ENCODE measurements at places on chromosomes 1 and 21.
A peak's percentile ranks its signal among the peaks of the same experiment; 100 is the strongest.

DNA sequence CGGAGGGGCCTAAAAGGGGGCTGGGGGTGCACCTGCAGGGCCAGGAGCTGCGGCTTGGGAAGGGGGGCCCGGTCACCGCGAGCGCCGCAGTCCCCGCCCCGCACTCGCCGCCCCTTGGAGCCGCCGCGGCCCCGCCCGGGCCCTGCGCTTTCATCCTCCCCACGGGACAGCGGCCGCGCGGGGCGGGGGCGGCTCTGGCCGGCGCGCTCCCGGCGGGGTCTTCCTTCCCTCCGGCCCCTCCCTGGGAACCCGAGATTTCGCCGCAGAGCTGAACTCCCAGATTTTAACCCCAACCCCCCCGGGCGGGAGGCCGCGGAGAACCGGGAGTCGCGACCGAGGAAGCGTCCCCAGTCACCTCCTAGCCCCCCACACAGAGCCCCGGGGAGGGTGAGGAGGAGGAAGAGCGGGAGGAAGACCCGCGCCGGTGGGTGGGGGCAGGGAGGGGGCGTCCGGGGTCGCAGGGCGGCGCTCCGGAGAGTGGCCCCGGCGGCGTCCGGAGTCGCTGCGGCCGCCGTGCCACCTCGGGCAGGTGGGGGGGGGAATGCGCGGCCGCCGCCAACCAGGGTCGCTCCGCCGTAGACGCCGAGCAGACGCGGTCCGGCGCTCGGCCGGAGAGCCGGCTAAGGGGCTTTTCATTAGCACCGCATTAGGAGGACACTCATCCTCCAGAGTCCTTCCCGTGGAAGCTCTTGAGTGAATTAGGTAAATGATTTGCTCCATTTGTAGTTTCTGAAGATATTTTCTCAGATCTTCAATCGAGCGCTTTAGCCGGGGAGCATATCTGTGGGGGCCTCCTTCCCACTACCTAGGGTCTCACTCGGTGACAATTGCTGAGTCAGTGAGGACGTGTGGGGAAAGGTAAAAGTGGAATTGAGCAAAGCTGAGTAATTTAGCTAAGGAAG, 31.6 kb upstream of the NFIA start:
- no peak for DNase-seq

DNA sequence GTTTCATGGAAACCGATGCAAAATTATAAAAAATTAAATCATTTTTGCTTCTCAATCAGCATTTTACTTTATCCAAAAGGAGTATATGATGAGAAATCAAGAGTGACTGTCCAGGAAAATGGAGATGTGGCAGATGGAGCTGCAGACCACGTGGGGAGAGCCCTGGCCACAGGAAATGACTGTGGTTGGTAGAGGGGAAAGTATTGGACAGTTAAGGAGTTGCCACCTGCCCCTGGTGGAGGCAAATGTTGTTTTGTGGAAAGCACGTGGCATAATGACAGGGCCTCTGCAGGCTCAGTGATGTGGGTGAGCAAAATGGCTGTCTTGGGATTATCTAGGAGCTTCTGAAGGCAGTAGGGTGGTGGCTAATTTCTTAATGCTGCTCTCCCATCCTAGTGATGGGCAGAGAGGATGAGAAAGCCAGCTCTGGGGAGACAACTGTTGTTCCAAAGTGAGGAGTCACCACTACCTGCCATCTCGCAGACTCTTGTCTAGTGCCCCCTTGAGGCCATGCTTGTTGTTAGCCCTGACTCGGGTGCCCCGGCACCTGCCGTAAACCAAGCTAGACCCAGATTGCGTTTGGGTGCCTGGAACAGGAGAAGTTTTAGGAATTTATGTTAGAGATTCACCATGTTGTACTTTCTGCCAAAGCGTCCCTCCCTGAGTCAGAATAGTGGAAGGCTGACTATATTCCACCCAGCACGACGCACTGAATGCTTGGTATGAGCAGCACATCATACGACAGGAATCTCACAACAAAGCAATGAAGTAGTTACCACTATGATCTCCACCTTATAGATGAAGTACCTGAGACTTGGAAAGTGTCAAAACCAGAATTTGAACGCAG, 144.0 kb downstream of the ROR1 start:
- DNase-seq: no peak

DNA sequence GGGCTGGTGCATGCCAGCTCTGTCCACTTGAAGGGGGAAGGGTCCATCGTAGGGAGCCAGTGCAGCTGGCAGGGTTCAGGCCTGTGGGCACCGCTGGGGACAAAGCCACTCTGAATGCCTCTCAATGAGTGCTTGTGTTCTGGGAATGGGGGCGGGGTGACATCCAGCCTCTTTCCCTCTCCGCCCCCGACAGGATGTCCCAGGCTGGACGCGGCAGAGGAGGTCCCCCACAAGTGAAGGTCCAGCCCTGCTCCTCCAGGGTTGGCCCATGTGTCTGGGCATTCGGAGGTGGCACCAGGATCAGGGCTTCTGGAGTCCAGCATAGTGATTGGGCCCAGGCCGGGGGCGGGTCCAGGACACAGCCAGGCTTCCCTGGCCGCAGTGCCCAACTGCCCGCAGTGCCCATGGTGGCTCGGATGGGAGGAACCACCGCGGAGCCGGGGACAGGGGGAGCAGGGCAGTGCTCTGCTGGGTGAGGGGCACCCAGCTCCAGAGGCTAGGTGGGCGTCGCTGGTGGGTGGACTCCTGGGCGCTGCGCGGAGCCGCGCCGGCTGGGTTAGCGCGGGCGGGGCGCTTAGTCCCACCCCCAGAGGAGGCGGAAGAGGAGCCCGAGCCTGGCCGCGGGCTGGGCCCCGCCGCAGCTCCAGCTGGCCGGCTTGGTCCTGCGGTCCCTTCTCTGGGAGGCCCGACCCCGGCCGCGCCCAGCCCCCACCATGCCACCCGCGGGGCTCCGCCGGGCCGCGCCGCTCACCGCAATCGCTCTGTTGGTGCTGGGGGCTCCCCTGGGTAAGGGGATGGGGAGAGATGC, at the start of gene SHISA4:
TSS of gene SHISA4 (plus strand) at position 617 of the 808 bp plus-strand sequence. CDS start at position 714, 97 bp downstream.
- DNase-seq: peak; percentile 94

GRCh38 chr1:16111771-16112595, 38.5 kb upstream of the FAM131C start:
- DNase-seq: no peak

- no peak for DNase-seq
Measured at GRCh38 chr1:160416369-160416768, 16.0 kb downstream of the VANGL2 start.

DNA sequence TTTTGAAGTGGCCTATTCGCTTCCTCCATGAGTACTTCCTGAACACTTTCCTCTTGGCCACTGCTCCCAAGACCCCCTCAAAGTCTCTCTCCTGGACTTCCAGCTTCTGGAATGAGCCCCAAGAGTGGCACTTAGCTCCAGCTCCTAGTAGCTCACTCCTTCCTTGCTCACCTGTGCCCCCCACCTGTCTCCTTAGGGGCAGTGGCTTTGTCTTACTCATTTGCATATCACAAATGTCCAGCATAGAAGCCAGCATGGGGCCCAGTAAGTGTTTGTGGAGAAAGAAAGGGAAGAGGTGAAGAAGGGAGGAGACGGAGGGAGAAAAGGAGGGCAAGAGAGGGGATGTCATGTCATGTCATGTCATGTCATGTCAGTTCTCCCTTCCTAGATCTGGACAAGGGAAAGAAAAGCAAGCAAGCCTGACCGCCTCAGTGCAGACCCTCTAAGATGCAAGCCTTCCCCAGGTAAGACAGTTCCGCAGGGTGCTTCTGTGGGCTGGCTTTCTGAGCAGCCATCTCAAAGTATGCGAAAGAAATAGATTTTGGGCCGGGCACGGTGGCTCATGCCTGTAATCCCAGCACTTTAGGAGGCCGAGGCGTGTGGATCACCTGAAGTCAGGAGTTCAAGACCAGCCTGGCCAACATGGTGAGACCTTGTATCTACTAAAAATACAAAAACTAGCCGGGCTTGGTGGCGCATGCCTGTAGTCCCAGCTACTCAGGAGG, 6.9 kb upstream of the MX1 start:
- no peak for DNase-seq

GRCh38 chr1:15992187-15992553, 11.9 kb upstream of the SRARP start:
- no peak for DNase-seq

DNA sequence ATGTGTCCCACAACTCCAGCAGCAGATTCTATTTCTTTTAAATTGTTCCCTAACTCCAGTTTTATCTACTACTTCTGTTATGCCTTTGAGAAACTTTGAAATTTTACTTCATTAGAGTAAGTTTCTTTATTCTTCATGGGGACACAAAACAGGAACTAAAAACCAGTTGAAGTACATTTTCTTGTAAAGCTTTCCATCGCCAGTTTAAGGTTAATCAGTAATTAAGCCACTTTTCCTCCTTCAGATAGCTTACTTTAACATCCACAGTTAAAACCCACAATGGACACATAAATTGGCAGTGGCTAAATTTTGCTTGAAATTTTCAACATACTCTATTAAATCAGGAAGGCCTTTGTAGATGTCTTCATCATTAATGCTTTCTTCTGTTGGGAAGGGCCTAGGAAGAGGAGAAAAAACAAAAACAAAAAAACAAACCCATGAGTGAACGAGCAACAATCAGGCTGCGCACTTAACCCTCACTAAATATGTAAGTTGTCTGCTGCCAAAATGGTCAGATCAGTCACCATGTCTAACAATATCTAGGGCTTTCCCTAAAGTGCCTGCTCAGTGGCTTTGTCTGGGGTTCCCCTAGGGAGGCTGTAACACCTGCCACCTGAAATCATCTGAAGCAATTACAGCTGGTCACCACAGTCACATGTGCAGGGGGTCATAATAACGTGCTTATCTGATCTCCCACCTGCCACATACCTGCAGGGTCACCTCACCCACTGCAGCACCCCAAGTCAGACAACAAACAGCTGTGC, 187.9 kb downstream of the VAV3 start:
- DNase-seq: no peak

DNA sequence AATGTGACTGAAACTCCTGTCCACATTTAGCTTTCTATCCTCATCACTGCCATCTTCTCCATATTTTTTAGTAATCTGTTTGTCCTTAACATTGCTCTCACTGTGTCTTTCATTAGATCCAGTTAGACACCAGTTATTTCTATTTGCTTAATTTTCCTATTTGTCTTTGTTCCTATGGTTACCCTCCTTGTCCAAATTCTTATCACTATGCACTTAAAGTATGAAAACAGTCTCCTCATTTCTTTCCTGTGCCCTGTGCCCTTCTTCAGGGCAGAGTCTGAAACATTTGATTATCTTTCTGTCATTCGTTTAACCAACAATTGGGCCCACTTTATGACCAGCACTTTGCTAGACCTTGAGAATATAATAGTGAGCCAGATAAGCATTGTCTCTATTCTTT, 64.2 kb downstream of the SLC30A7 start:
- DNase-seq: no peak

- no peak for DNase-seq
Measured at GRCh38 chr1:55812281-55812680, 597.1 kb upstream of the USP24 start.

- no peak for DNase-seq
Measured at GRCh38 chr1:214552174-214552608, 789 bp upstream of the PTPN14 start.
